ENCODE measurements at places on chromosomes 7 and 10. TPM values are rescaled to one million over a fixed set of nuclear protein-coding genes. Genes with fewer than 3 reads are reported as not detected.

HEPACAM2 gene
- not detected for total RNA-seq

PRKG1 gene
- total RNA-seq = not detected

EN2 gene
- total RNA-seq = 0.90 TPM

DNAJC30 gene
- 10.1 TPM for total RNA-seq

GRID2IP gene
- total RNA-seq = not detected

SLC39A12 gene
- not detected for total RNA-seq

PPRC1 gene
- total RNA-seq = 62.3 TPM

PSPH gene
- total RNA-seq = 23.9 TPM

LLCFC1 gene
- not detected for total RNA-seq

ABHD11 gene
- 17.2 TPM for total RNA-seq

ASAH2 gene
- total RNA-seq = 2.8 TPM

PRKCQ gene
- total RNA-seq = 4.5 TPM

PIK3AP1 gene
- 0.84 TPM for total RNA-seq

CYP2C19 gene
- not detected for total RNA-seq

LRRN3 gene
- 0.02 TPM for total RNA-seq

MKI67 gene
- 65.1 TPM for total RNA-seq

GPR85 gene
- total RNA-seq = not detected

OR2A12 gene
- not detected for total RNA-seq

TMEM130 gene
- 0.42 TPM for total RNA-seq

FAM24B gene
- total RNA-seq = 12.1 TPM

ZP3 gene
- total RNA-seq = 15.6 TPM

CDK1 gene
- 90.5 TPM for total RNA-seq

SAMD9 gene
- total RNA-seq = 2.5 TPM

FGF8 gene
- total RNA-seq = not detected

OR2A42 gene
- total RNA-seq = not detected

STEAP1B gene
- not detected for total RNA-seq

HMX2 gene
- total RNA-seq = not detected

SPOCK2 gene
- total RNA-seq = 0.58 TPM

PRSS37 gene
- not detected for total RNA-seq

FLNC gene
- total RNA-seq = 3.9 TPM

UNCX gene
- not detected for total RNA-seq

SPDYE16 gene
- total RNA-seq = not detected

PUS7 gene
- 25.4 TPM for total RNA-seq

Data from A549 treated with dexamethasone at 1 μM for 4 hours (cell line).